Stimulated activated CD8-positive, alpha-beta memory T cell treated with anti-CD3 and anti-CD28 coated beads, Interleukin-4, amount 100 ng/mL, for 1 hour (primary cell): ENCODE measurements at places on chromosomes 3 and 15.

GRCh38 chr3:51622868-51623267 is 48.2 kb upstream of the TEX264 start:
- no peak for DNase-seq

DNA sequence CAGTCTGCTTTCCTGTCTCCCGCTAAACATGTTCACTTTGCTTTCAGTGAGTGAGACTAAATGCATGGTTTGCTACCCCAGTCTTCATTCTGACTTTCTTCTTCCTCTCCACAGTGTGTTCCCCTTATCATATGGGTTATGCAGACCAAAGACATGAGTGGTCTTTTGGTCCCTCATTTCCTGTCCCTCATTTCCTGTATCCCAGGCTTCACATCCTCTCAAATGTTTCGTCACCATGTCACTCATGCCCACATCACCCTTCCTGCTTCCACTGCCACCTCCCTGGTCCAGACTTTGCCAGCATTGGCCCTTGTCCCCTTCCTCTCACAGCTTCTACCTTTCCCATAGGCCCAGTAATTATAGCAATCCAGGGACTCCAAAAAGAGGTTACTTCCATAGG is 209.0 kb downstream of the MYRIP start:
- DNase-seq, result no peak

GRCh38 chr3:182786564-182787196 is 6.6 kb upstream of the ATP11B start:
- DNase-seq, result no peak

DNA sequence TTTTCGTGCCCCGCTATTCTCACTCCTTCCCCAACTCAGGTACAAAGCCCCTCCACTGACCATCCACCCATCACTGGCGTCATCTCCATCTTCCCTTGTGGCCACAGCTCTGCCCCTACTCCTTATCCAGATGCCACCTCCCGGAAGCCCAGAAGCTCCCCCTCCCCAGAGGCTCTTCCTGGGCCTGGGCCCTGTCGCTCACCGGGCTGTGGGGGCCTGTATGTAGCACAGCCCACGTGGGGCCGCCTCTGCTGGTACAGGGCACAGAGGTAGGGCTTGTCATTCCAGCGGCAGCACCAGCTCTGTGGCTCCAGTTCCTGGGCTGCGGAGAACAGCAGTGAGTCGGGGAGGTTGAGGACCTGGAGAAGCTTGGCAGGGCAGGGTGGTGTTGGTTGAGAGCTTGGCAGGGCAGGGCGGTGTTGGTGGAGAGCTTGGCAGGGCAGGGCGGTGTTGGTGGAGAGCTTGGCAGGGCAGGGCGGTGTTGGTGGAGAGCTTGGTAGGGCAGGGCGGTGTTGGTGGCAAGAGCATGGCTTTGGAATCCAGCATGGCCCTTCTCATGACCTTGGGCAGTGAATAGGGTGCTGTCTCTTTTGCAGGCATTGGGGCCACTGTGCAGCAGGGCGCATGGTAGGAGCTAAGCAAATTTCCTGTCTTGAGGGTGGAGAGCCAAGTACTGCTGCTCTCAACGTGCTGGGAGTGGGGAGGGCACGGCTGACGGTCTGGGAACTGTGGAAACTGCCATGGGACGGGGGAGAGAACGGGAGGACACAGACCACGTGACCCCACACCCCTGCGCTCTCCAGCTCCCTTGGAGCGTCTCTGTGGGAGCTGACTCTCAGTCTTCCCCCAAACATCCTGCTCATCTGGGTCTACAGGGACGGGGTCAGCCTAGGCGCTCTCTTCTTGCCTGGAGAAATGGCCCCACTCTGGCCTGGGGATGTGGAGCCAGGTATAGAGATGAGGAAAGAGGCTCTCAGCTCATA is 43.4 kb downstream of the MUC20 start:
- DNase-seq, result no peak

- DNase-seq, result no peak
These were observed 133.6 kb downstream of the TMEM108 start for GRCh38 chr3:133171831-133172230.

GRCh38 chr3:60760145-60760544 is 491.1 kb downstream of the FHIT start:
- DNase-seq, result no peak

DNA sequence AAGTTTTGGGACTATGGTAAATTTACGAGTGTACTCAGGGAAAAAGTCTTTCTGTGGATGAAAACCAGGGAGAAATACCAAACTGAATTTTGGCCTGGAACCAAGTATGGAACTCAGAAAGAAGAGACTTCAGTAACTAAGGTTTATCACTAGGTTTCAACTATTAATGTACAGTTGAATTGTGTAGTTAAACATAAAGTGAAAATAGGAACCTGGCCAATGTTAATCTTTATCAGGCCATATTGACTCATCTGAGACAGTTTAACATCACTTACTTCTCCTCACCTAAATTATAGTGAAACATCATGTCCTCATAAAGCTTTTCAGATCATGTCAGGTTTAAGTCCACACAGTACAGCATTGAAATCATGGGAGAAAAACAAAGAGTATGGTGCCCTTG is 197.7 kb downstream of the LSAMP start:
- DNase-seq, result no peak

GRCh38 chr15:49707598-49707997 is 86.8 kb downstream of the DTWD1 start:
- no peak for DNase-seq

GRCh38 chr15:88321271-88321670 is 64.7 kb upstream of the NTRK3 start:
- DNase-seq, result no peak
